ENCODE measurements at places on chromosomes 4 and X.

DNA sequence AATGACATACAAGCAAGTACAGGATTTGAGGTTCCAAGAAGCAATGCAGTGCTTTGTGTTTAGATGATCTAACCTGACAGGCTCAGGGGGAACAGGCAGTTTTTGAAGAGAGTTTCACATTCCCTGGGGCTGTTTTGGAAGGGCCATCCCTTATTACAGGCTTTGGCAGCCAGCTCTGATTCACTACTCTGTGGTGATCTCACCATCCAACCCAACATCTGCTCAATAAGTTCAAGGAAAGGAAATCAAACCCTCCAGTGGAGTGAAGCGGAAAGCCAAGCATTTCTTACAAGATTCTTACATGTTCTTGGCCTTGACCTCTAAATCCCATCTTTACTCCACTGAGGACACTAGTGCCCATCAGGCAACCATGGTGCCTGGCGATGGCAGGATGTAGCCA lies 7.5 kb downstream of the IDS start:
- no peak for DNase-seq

DNA sequence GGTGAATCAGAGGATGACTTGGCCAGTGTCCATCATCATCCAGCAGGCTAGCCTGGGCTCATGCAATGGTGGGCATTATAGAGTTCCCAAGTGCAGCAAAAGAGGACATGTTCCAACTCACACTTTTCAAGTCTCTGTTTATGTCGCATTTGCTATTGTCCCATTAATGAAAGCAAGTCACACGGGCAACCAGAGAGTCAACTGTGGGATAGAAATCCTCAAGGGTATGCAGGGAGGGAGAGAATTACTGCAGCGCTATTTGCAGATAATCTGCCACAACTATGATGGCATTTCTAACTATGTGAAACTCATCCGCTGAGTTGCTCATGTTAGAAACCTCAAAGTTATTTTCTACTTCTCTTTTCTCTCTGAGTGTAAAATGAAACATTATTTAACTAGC lies 78.5 kb upstream of the TAB3 start:
- DNase-seq = no peak

DNA sequence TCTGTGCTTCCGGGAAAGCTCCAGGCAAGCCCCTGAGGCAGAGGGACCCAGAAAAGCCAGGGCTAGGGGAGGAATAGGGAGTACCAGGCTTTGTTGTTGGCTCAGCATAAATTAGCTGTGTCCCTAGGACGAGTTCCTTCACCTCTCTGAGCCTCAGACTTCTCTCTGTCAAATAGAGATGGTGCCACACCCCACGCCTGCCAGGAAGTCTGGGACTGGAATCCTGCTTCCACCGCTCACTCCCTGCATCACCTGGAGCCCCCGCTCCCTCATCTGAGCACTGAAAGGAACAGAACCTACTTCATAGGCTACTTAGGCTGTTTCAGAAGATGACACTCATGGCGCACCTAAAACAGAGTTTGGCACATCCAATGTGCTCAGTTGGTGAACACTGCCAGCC lies 8.1 kb upstream of the JAKMIP1 start:
- DNase-seq = no peak

DNA sequence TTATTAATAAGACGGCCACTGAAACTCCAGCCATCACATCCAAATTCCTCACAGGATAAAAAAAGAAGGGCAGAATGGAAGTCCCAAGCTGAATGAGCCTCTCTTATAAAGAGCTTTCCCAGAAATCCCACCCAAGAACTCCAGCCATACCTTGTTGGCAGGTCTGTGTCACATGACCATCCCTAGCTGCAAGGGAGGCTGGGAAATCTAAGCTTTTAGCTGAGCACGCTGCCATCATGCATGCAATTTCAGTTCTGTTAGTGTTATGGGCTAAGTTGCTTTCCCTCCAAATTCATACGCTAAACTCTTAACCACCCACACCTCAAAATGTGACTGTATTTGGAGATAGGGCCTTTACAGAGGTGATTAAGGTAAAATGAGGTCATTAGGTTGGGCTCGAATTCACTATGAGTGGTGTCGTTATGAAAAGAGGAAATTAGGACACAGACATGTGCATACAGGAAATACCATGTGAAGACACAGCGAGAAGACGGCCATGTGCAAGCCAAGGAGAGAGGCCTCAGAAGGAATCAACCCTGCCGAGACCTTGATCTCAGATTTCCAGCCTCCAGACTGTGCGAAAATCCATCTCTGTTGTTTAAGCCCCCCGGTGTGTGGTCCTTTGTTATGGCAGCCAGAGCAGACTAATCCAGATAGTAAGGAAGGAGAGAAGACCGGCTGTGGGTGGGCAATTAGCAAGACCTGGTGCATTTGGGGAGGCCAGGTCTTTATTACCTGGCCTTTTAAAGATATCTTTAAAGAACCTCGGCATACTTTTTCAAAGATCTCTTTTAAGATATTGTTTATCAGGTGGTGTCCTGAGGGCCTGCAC lies 317.6 kb downstream of the BCOR start:
- DNase-seq = no peak

DNA sequence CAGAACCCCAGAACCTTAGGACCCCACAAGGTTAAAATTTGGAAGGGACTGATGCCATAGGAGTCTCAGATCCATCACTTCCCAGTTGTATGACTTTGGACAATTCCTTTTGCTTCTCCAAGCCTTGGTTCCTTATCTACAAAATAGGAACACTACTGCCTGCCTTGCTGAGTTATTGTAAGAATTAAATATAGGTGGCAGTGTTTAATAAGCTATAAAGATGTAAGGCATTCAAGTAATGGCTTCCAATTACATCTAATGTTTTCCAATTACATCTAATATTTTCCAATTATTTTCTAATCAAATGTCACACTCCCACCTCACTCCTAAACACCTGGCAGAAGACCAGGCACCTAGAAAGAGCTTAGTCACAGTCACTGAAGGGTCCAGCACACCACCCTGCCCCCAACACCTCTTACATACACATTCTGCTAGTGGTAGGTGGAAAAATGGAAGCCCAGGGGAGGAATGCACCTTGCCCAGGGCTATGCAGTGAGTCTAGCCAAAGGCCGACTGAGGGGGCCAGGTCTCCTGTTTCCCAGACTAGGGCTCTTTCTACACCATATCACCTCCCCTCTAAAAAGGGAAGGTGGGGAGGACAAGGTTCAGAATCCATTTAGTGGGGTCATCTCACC lies 24.5 kb upstream of the KDM5C start:
- no peak for DNase-seq

GRCh38 chr4:119027811-119028210 lies 107.8 kb upstream of the MYOZ2 start:
- DNase-seq = no peak

- no peak for DNase-seq
Measured at GRCh38 chrX:128728943-128729342, 676.7 kb upstream of the ACTRT1 start.

DNA sequence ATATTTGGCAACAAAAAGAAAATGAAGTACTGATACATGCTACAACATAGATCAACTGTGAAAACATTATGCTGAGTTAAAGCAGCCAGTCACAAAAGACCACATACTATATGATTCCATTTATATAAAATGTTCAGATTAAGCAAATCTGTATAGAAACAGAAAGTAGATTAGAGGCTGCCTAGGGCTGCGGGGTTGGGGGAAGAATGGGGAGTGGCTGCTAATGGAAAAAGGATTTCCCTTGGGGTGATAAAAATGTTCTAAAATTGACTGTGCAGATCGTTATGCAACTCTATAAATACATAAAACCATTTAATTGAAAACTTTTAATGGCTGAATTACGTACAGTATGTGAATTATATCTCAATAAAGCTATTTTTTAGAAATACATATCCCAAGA lies 46.8 kb downstream of the NEK1 start:
- DNase-seq = no peak

- DNase-seq = no peak
Measured at GRCh38 chrX:77450996-77451395, 3.8 kb downstream of the FGF16 start.

- DNase-seq = no peak
Measured at GRCh38 chr4:27628609-27629008, 768.0 kb downstream of the STIM2 start.

GRCh38 chr4:140109737-140110136 lies 44.2 kb downstream of the MAML3 start:
- DNase-seq = no peak

DNA sequence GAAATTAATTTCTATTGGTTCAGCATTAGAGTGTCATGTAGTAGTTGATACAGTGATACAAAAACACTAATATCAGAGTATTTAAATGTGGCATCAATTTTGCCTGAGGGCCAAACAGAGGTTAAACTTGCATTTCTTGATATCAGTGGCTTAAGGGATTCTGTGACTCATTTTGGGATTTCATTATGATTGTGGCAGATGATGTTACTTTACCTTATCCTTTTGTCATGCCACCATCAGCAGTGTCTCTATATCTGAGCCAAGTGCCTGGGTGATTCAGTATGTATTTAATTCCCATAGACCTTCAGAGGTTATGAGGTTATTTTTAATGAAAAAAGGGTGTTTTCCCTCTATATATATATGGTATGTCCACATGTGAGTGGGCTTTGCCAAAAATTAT lies 582.9 kb downstream of the ADGRL3 start:
- DNase-seq = no peak

GRCh38 chrX:44844204-44844603 lies 383 bp downstream of the DUSP21 start:
- DNase-seq = no peak

DNA sequence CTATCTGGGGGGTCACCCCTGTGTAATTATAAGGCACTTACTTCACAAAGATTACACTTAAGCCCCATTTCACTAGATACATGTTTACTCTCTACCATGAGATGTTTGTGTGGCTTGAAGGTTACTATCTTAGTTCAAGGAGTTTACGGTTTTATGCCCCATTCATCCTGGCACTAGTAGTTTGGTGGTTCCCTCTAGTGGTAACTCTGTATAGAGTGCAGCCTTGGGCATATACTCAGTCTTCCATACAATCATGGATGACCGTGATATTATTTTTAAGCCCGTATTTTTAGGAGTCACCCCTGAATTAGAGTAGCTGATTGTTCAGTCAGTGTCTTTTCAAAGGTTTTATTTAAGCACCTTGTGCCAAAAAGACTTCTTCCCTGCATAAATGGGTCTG lies 109.9 kb upstream of the FAM47C start:
- DNase-seq = no peak

DNA sequence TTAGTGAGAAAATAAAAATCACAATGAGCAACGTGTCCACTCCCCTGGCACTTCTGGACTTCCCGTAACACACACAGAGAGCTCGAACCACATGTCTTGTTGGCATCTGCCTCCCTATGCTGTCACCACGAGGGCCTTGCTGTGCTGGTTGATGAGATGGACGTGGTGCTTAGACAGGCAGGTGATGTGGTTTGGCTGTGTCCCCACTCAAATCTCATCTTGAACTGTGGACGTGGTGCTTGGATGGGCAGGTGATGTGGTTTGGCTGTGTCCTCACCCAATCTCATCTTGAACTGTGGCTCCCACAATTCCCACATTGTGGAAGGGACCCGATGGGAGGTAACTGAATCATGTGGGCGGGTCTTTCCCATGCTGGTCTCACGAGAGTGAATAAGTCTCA lies 40.0 kb downstream of the FGFRL1 start:
- no peak for DNase-seq

- DNase-seq = no peak
Measured at GRCh38 chrX:13750204-13750603, 15.7 kb downstream of the OFD1 start.

- no peak for DNase-seq
Measured at GRCh38 chrX:9895225-9895912, 71.8 kb upstream of the CLDN34 start.

GRCh38 chrX:85223359-85223758 lies 20.2 kb downstream of the SATL1 start:
- no peak for DNase-seq

DNA sequence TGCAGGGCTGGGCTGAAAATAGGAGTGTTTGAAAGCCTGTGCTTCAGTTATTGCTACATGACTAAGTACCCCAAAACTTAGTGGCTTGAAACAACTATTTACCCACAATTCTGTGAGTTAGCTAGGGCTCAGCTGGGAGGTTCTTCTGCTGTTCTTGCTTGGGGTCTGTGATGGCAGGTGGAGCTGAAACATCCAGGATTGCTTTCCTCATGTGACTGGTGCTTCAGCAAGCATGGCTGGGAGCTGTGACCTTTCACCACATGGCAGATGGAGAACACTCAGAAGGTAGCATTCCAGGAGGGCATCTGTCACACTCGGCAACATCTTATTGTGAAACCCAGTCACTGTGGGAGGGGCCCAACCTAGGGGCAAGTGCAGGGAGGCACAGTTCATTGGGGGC lies 57.0 kb upstream of the TBC1D14 start:
- no peak for DNase-seq

GRCh38 chrX:40325161-40325560 lies 227.4 kb upstream of the BCOR start:
- DNase-seq = no peak

DNA sequence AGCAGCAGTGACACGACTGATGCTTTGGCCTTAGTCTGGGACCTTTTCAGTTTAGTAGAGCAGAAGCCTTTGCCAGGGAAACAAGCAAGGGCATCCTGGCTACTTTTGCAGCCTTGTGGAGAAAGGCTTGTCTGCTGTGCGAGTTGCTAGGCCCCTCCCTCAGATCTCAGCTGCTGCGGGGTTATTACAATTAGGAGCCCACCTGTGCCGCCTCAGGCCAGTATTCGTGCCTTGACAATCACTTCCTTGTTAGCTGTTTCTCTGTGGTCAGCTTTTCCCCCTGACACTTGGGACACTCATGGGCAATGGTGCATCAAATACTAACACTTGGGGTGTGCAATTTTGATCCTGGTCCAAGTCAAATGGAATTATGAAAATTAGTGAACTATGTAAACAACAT lies 67.9 kb downstream of the SH2D1A start:
- DNase-seq = no peak

- DNase-seq = no peak
Measured at GRCh38 chr4:22500128-22500611, 15.7 kb downstream of the ADGRA3 start.

GRCh38 chr4:168440442-168441264 lies 39.6 kb downstream of the DDX60L start:
- DNase-seq = peak; percentile 19

DNA sequence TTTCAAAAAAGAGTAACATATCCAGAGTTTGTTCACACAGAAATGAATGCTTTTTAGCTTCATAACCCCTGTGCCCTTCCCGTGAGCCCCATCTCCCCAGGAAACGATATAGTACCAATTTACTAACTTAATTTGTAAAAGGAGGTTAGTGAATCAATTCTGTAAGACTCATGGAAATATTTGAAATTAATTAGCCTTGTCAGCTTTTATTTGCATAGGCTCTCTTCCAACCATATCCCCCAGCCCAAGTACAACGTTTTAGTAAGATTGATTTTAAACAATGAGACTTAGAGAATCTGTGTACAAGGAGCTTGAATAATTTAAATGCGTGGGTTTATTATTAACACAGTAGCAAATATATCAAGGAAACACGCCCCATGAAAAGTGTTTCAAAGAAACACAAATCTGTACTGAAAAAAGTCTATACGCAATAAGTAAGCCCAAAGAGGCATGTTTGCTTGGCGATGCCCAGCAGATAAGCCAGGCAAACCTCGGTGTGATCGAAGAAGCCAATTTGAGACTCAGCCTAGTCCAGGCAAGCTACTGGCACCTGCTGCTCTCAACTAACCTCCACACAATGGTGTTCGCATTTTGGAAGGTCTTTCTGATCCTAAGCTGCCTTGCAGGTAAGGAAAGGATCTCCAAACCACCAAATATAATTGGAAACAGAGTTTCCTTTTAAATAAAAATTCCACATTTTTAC lies at the start of gene VSIG1:
TSS of gene VSIG1 (plus strand) at position 512 of the 703 bp plus-strand sequence. CDS start at position 578, 66 bp downstream.
- DNase-seq = no peak

GRCh38 chr4:189436207-189436606 lies 504.5 kb upstream of the FRG1 start:
- DNase-seq = no peak
